ENCODE measurements at places on chromosomes 3 and 15.
A peak's percentile ranks its signal among the peaks of the same experiment; 100 is the strongest.

DNA sequence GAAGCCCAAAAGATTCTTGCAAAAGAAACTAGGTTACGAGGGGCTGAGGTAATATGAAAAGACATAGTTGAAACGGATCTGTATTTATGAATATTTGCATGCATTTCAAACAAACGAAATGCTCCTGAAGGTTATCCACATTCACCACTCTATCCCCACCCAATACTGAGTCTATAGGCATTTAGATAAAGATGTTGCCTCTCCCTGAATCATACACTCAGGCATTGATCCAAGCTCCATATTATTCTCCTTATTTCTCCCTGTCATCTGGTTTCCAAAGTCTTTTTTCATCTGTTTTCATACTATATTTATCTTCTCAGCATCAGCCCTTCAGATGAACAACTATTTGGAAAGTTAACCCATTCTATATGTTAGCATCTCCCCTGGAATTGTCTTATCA lies 492.5 kb upstream of the TGFBR2 start:
- DNase-seq: no peak

DNA sequence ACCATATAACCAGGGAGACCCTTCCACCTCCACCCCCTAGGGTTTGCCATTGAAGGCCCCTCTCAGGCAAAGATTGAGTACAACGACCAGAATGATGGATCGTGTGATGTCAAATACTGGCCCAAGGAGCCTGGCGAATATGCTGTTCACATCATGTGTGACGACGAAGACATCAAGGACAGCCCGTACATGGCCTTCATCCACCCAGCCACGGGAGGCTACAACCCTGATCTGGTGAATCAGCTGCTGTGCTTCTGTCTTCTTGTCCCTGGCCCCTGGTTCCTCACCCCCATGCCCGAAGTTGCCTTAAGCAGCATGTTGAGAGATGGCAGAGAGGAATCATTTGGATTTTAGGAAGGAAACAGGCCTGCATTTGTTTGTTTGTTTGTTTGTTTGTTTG lies 98.4 kb downstream of the FLNB start:
- no peak for DNase-seq

DNA sequence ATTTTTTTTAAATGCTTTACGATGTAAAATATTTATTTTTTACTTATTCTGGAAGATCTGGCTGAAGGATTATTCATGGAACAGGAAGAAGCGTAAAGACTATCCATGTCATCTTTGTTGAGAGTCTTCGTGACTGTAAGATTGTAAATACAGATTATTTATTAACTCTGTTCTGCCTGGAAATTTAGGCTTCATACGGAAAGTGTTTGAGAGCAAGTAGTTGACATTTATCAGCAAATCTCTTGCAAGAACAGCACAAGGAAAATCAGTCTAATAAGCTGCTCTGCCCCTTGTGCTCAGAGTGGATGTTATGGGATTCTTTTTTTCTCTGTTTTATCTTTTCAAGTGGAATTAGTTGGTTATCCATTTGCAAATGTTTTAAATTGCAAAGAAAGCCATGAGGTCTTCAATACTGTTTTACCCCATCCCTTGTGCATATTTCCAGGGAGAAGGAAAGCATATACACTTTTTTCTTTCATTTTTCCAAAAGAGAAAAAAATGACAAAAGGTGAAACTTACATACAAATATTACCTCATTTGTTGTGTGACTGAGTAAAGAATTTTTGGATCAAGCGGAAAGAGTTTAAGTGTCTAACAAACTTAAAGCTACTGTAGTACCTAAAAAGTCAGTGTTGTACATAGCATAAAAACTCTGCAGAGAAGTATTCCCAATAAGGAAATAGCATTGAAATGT lies 15.6 kb downstream of the THBS1 start:
- no peak for DNase-seq

DNA sequence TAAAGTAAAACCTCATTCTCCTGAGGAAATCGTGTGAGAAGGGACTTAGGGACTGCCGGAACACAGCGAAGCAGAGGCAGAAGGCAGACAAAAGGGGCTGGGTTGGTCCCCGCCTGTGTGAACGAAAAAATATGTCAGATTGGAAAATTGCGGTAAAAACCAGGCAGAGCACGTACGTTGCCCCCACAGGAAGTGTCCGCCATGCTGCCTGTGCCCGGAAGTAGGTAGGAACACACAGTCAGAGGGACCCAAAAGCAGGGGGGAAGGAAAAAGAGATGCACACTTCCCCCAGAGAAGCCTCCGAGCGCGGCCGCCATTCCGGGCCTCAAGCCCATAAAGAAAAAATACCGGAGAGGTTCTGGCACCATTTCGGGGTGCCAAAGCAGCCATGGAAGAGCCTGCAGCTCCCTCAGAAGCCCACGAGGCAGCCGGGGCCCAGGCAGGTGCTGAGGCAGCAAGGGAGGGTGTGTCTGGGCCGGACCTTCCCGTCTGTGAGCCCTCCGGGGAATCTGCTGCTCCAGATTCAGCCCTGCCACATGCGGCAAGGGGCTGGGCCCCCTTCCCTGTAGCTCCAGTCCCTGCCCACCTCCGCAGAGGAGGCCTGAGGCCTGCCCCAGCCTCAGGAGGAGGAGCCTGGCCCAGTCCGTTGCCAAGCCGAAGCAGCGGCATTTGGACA lies at the start of gene MKRN3:
MKRN3 (plus strand) TSS at position 280 of the 676 bp plus-strand sequence; CDS start at position 389, 109 bp downstream.
- peak; percentile 91 for DNase-seq

DNA sequence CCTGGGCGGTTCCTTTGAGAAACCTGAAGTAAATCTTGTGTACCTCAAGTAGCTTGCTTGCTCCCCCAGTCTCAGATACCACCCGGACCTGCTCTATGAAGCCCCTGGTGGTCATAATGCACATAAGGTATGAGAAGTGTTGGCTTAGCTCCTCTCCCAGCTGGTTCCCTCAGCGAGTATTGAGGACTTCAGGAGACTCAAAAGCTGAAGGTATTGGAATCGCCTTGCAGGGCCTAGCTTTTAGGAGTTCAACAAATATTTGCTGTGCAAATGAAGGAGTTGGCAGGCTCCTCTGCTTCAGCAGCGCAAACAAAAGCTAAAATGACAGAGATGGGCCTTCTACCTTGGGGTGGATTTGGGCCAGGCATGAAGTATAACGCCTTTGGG lies 1.7 kb downstream of the CMTM8 start:
- no peak for DNase-seq

DNA sequence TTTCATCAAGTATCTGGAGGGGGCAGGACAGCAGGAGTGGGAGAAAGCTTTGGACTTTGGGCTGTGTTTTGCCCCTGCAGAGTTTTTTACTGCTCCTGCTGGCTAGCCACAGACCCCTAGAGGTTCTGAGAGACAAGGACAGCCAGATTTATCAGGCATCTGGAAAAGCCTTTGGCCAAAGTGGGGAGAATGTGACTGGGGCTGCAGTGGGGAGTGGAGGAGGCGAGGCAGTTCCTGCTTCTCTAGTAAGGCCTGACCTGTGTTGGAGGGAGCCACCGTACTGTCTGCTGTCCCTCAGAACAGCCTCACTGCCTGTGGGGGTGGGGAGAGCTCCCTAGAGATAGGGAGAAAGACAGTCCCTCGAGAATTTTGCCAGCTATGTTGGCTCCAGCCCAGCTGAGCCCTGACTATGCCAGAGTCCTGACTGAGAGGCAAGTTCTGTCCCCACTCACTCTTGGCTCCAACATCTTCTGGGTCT lies 2.2 kb downstream of the ALPK3 start:
- no peak for DNase-seq

GRCh38 chr3:40780291-40780924 lies 255.6 kb downstream of the ZNF621 start:
- DNase-seq: no peak

- no peak for DNase-seq
Measured at GRCh38 chr3:192831801-192832347, 85.8 kb downstream of the MB21D2 start.

DNA sequence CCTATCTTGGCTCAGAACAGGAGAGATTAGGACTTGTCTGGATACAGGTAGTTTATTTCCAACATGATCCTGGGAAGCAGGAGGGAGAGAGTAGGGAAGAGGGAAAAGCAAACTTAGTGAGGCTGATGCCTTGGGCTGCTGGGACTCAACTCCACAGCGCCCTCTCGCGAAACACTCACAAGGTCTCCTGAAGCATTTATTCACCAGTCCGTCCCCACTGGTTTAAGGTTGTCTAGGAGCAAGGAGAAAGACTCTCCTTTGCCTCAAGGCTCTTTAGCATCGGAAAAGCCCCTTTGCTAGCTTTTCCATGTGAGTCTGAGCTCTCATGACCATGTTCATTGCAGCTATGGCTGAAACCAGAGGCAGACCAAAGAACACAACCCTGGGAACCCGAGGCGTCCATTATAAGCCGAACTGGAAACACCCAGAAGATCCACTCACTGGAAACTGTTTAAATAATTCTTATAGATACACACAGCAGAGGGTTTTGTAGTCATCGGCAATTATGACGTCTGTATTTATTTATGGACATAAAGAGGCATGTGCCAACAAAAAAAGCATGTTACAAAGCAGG lies 244.5 kb downstream of the CD47 start:
- DNase-seq: peak; percentile 28

DNA sequence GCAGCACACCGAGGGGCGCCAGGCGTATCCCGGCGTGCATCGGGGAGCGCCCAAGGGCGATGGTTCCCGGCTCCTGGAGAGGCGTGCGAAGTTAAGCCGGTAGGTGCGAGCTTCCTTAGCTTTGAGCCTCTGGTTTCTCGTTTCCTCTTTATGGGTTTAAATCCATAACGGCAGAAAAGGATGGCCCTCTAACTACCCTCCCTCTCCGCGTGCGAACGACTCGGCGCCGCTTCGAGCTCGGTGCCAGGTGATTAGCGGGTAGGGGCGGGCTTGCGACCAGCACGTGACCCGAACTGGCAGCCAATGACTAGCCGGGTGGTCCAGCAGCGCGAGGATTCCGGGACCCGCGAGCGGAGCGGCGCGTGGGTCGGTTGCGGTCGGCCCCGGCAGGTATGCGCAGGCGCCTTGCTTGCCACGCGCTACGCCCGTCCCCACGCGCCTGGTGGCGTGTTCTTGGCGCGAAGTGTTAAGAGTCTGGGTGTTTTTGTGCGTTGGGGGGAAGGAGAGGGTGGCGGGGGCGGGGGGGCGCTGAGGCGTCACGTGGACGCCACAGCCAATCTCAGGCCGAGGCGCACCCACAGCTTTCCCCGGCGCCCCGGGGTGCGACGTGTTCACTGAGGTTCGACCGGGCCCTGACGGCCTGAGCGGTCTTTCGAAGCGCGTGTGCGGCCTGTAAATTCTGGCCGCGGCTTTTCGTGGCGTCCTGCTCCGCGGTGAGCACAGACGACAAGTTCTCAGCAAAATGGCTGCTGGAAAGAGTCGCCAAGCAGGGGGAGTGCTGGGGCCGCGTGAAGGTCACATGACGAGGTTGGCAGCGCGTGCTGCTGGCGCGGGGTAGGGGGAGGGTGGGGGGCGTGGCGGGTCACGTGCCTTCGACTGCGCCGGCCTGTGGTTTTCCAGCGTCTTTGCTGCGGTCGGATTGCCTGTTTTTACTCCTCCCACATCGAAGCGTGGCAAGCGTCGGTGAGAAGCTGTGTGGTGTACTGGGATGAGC lies 38.7 kb upstream of the MGA start:
- peak; percentile 96 for DNase-seq

GRCh38 chr3:45249391-45249790 lies 23.3 kb upstream of the TMEM158 start:
- DNase-seq: no peak

DNA sequence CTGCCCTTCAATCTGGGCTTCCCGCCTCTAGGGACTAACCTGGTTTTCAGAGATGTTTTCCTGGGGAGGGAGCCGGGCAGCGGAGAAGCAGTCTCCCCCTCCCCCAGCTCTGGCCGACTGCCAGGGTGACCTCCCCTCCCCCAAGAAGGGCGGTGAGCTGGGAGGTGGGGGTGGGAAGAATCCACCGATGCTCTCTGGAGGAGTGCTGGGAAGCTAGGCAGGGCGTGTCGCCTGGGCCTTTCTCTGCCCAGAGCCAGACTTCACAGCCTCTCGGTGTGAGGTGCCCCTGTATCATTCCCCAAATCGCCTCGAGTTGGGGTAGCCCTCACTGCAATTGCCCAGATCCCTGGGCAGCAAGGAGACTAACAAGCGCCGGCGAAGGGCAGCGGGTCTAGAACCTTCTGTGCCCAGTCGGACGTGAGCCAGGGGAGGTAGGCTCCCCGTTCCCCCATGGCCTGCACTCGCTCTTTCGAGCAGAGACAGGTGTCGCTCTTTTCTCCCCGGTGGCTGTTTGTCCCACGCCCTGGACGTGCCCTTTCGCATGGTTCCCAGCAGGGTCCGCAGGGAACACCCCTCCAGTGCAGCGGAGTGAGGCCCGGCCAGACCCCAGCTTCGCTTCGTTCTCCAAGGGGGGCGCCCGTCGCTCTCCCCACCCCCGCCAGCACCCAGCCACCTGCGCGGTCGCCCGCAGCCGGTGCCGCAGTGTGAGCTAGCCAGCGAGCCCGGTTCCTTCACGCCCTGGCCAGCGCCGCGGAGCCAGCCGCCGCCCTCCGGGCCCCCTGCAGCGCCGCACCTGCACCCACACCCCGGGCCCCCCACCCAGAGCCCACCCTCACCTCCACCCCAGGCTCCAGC lies 1.1 kb downstream of the RAB6B start:
- no peak for DNase-seq

DNA sequence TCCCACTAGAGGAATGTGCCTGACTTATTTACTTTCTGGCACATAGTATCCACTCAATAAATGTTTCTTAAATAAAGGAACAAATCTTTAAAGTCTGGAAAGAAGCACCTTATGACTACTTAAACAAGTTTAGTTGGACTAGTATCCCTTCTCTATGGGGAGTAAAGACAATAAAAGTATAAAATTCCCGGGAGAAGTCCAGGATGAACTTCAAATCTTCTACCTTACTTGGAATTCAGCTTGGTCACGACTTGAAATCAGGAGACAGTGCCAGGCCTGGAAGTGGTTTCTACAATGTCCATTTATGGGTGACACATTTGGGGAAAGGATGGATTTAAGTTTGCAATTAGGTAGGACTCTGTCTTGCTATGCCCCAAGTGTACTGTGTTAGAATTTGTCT lies 196.5 kb downstream of the NR1D2 start:
- no peak for DNase-seq

DNA sequence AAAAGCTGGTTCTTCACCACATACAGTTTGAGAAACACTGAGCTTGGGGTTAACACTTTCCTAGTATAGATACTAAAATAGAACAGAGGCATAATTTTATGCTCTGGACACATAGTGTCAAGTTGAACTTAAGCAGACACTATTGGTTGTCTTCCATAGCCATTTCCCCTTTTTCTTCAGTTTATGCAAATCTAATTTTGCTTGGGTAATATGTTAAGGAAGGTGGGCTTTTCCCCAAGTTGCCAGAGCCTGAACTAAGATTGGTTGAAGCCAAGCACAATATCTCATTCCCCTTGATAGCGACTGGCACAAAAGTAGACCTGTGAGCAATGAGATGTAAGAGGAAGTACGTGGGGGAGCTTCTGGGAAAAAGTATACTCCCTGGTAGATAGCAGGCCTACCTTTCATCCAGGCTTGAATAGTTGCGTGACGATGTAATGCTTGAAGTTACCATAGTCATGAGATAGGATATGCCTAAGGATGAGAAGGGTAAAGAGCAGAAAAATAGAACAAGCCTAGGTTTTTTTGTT lies 4.5 kb upstream of the POPDC2 start:
- peak; percentile 92 for DNase-seq

DNA sequence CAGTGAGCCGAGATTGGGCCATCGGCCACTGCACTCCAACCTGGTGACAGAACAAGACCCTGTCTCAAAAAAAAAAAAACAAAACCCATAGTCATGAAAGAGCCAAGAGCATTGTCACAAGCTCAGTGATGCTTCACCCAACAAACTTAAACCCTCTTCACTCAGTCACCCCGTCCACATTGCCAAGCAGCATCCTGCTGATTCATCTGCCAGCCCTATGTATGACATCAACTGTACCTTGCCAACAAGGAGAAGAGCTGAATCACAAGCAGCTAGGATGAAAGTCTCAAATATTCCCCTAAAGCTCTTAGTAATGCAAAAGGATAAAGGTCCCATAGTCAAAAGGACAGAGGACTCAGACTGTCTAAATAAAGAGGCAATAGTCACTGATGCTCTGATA lies 90.0 kb downstream of the ANO10 start:
- DNase-seq: no peak

Measured in MV-4-11 (cell line).